Right renal pelvis (tissue), 4 donors: ENCODE measurements at places on chromosomes 6 and 20. TPM values are rescaled to one million over a fixed set of nuclear protein-coding genes. Genes with fewer than 3 reads are reported as not detected.

EFHC1 gene
- polyA plus RNA-seq = 48.8 TPM

ARHGAP40 gene
- 0.45 TPM for polyA plus RNA-seq

PLCB4 gene
- 15.1 TPM for polyA plus RNA-seq

CARMIL1 gene
- polyA plus RNA-seq = 97.2 TPM

KHDC1L gene
- polyA plus RNA-seq = 0.37 TPM

CYP24A1 gene
- 3.5 TPM for polyA plus RNA-seq

LY6G6C gene
- polyA plus RNA-seq = 0.28 TPM

DNA sequence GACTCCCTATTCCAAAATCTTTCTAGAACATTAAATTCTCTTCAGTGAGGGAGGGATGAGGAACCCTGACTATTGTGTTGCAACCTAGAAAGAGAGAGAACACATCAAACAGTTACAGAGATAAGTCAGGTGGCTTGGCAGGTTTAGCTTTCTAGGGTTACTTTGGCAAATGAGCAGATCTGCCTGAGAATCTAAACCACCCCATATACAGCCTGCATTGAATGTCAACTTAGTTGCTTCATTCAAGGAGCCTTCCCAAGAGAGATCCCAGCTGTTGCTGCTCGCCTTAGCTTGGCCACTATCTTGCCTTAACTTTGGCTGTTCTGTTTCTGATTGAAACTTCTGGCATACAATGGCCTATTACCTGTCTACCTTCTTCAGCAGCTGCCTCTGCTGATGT lies 74.7 kb upstream of the TCF21 start:
- no peak for DNase-seq

DNA sequence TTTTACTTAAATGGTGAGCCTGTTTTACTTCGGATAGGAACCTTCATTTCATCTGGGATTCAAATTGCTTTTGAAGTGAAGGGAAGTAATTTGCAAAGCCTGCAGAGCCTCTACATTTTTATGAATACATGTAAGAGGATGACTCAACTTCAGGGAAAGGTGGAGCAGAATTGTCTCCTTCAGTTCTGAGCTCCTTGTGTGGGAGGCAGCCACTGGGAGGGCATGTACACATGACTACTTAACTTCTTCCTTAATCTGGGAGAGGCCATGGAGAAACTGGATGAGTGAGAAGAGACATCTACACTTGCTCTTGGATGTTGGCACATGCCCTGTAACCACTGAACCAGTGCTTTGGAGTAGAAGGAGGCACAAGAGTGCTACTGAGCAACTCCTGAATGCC lies 145.1 kb upstream of the NRSN1 start:
- DNase-seq = no peak

DNA sequence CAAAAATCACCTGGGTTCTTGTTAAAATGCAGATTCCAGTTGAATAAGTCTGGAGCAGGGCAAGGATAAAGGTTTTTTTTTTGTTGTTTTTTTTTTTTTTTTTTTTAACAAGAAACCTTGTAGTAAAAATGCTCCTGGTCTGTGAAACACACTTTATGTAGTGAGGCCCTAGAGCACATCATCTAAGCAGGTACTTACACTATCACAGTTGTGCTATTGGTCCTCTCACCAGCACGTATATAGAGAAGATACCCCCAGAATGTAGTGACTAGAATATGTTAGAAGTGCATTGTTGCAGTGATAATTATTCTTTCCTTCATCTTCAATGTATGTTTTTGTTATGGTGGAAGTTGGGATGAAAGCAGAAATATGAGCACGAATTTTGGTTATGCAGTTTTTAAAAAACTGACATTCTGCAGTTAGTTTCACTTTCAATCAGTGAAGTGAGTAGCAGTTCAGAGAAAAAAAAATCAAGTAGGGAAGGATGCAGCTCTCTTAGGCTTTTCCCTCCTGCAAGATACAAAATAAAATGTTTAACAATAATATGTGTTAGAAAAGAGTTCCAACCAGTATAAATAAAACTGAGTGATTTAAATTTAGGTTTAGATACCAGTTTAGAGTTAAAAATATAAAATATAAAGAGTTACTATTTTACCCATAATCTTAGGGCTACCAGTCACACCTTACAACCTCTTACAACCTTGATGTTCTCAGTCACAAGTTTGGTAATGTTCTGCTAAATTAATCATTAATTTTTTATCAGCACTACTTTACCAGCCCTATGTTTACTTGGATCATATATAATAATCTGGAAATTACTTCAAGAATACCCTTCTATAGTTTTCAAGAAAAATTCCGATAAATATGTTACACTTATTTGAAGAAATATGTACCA lies 9.2 kb upstream of the DEFB113 start:
- no peak for DNase-seq

- DNase-seq = no peak
These were observed 188.8 kb downstream of the BACH2 start for GRCh38 chr6:90107771-90108282.

- no peak for DNase-seq
These were observed 124.1 kb upstream of the DST start for GRCh38 chr6:56766806-56767178.

GRCh38 chr20:3847429-3847940 lies 851 bp downstream of the MAVS start:
- no peak for DNase-seq

- no peak for DNase-seq
These were observed 40.3 kb downstream of the AKAP7 start for GRCh38 chr6:131175564-131175963.

- DNase-seq = no peak
These were observed 3.1 kb downstream of the HM13 start for GRCh38 chr20:31517373-31517772.

DNA sequence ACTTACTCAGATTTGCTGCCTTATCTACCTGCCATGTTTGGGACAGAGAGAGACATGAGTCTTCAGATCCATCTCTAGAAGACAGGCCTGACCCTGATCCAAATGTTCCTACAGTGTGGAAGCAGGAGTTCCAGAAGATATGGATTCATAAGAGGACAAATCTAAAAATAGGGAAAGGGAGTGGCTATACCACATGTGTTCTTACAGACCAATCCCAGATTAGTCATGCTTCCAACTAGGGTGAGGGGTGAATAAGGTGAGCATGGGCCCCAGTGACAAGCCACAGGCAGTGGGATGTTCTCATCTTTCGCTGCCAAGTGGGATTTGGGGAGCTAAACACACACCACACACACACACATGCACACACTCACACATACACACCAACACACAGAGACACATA lies 670.7 kb upstream of the CITED2 start:
- DNase-seq = no peak

DNA sequence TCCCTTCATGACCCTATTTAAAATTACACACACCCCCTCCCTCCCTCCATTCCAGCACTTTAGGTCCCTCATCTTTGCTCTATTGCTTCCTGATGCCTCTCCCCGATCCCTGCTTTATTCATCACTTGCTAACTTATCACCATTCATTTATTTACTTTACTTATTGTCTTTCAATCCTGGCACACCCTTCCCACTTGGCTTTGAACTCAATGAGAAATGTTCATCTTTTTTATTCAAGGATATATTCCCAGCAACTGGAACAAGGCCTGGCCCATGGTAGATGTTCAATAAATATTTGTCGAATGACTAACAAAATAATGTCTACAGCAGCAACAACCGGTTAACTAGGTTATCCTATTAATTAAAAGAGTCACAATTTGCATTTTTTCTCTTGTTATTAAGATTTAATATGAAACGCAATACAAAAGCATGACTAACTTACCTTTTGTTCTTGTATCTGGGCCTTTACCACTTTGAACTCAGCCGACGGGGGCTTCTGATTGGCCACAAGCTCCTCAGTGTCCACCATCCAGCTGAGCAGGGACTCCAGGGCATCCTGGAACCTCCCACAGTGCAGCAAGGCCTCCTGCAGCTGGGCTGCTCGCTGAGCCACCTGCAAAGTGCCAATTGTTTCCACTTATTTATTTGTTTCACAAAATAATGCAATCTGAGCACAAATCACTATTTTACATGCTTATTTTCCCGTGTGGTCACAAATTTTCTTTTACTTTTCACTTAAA lies 107.8 kb downstream of the DST start:
- DNase-seq = no peak

DNA sequence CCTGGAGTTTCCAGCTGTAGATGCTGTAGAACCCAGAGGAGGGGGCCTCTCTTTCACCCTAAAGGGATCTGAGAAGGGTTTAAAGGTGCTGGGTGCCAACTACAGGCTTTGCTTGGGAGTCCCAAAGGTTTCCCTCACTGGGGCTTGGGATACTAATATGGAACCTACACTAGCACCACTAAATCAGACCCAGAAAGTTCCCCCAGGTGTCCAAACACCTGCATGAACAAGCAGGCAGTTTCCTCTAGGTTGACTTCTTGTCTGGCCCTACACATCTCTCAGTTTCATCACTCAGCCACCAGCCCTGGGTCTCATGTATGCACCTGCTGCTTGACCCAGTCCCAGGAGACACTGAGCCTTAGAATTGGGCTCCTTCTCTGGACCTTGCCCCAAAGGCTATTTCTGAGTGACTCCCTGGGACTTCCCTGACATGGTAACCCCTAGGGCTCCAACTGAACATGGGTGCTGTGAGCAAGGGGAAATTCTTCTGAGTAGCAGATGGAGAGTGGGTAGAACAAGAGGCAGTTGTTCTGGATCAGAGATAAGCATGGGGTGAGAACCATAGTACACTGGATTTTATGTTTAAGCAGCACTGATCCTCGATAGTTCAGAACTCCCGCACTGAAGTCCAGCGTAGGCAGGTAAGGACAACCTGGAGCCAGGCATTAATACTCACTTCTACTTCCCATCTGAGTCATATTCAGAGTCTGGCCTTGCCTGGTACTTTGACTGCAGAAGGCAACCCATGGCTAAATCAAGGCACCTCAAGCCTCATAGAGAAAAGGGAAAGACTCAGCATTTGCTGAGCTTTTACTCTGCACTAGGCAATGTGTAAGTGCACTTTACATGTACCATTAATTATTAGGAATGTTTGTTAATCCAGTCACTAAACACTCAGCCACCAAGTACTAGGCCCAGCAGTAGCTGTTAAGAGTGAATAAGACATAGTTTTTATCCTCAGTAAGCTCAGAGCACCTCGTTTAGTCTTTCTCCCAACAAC lies 16.8 kb downstream of the BCL2L1 start:
- no peak for DNase-seq

DNA sequence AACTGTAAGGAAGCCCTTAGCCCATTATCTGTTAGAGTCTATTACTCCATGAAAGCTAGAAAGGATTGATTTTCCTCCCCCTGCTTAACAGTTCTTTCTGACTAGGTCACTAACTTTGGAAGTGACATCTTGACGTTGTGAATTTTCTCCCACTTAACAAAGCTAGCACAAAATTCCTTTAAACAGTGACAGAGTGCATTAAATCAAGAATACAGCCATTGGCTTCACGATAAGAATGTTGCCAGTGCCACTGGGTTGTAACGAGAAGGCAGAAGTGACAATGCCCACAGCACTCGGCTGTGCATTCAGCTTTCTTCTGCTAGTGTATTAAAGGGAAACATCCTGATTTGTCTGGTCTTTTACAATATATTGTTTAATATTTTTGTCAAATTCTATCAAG lies 182.7 kb upstream of the DTNBP1 start:
- no peak for DNase-seq

- no peak for DNase-seq
These were observed 86.3 kb downstream of the GMPR start for GRCh38 chr6:16324606-16325225.

- DNase-seq = no peak
These were observed 182.5 kb downstream of the GMPR start for GRCh38 chr6:16420715-16421461.

DNA sequence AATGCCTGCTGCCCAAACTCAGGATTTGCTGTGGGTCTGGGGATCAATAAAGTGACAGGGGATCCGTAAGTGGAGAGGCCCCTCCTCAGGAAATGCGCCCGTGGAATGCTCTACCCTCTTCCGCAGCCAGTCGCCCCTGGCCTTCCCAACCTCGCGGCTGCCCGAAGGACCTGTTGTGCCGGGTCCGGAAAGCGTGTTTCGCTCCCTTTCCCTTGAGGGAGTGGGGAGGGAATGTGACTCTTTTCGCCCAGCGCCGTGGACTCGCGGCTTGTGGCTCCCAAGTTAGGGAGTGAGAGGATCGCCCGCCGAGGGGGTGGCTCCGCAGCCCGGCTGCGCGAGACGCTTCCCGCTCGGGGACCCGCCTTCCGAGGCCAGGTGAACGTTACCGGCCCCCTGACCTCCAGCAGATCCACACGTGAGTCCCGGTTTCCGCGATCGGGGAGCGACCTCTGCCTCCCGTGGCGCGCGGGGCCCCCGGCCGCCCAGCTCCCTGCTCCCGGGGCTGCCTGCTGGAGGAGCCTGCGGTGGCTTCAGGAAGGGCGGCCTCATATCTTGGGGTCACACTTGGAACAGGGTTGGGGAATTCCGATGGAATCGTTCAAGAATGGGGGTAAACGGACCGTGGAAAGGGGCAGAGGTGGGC lies 666 bp downstream of the TPD52L1 start:
- peak; percentile 38 for DNase-seq

GRCh38 chr6:51817832-51818231 lies 269.6 kb downstream of the PKHD1 start:
- DNase-seq = no peak

GRCh38 chr6:20705741-20706140 lies 171.5 kb downstream of the CDKAL1 start:
- no peak for DNase-seq

GRCh38 chr20:25269833-25270170 lies 21.9 kb downstream of the PYGB start:
- DNase-seq = no peak
